ENCODE measurements at places on chromosomes 12 and 14. TPM values are rescaled to one million over a fixed set of nuclear protein-coding genes. Genes with fewer than 3 reads are reported as not detected.

DNA sequence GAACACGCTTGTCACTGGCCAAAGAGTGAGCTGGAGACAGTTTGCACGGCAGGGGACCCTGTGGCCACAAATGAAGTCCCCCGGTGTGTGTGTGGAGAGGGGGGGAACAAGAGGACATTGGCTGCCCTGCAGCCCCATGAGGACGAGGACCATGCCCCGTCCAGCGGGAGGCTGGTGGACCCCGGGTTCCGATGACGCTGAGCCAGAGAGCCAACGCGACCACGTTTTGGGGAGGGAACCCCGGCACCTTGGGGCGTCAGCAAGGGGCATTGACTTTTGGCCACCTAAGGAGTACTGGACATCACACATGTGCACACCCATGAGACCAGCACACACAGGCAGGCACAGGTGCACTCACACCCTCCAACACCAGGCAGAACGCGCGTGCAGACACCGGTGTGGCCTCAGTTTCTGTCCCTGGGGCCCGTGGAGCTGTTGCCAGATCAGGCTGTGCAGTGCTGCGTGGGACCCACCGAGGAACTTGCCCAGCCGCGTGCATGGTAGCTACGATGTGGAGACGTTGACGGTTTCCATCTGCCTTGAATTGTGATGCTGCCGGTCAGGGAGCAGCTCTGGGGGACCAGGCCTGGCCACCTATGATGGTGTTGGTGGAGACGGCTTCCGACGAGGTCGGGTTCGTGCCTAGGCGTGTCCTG is 26.5 kb downstream of the NOC4L start:
- H3K27me3 ChIP-seq: peaks cover 45% of the 10 kb centered on the region
- H3K4me1 ChIP-seq: peaks cover 8% of the 10 kb centered on the region
- H3K36me3 ChIP-seq: no peaks in the 10 kb centered on the region
- no peak overlapping the region for H3K4me3 ChIP-seq
- DNase-seq: no peak

- H3K4me1 ChIP-seq: peaks cover 11% of the 10 kb centered on the region
- H3K27ac ChIP-seq: no peak overlapping the region
- DNase-seq: no peak
- no peaks in the 10 kb centered on the region for H3K36me3 ChIP-seq
- no peak overlapping the region for H3K4me3 ChIP-seq
These were observed 72.0 kb downstream of the FOS start for GRCh38 chr14:75350505-75351060.

The NELL2 gene
- 0.28 TPM for total RNA-seq

DNA sequence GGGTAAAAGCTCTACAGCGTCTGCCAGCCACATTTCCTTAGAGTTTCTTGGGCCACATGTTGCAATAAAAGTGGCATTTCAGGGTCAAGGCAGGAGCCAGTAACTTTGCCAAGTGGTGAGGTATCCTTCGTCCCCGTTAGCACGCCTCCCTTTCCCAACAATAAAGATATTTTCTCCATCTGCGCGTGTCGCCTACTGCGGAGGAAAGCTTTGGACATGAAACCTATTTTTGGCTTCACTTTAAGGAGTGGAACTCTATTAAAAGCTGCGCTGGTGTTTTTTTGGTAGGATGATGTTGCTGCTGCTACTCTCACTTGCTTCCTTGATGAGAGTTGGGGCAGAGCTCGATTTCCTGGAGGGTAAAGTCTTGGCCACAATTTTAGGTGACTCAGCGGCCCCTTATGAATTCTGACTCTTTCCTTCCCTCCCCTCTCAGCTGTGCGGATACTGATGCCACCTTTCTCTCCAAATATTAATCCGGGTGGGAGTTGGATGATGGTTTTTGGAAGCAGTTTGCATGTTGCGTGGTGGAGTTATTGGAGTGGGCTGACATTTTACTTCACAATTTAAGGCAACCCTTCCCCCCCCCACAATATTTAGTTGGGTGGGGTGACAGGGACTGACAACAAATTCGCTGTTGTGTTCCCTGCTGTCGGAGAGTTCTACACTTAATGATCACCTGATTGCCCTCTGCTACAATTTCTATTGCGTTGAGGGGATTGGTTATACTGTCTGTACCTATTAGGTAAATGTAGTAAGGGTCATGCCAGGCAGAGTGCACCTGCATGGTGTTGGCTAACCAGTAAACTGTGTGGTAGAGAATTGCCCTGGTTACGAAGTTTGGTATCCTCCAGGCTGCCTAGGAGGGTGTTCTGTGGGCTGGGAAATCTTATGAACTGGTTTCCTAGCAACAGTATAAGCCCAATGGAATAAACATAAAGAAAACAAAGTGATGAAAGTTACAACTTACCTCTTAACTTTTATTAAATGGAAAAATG is 1.1 kb downstream of the CCDC91 start:
- peak overlapping the region; percentile 93 for H3K27ac ChIP-seq
- peaks cover 5% of the 10 kb centered on the region for H3K4me1 ChIP-seq
- H3K36me3 ChIP-seq: no peaks in the 10 kb centered on the region

- no peaks in the 10 kb centered on the region for H3K4me1 ChIP-seq
- H3K27ac ChIP-seq: no peak overlapping the region
- no peak for DNase-seq
- H3K4me3 ChIP-seq: no peak overlapping the region
- peaks cover 2% of the 10 kb centered on the region for H3K27me3 ChIP-seq
- H3K36me3 ChIP-seq: no peaks in the 10 kb centered on the region
These were observed 180.8 kb downstream of the ADCK1 start for GRCh38 chr14:77980475-77981321.

GRCh38 chr14:95675486-95675885 is 10.7 kb upstream of the TCL1B start:
- no peak overlapping the region for H3K27ac ChIP-seq
- H3K4me3 ChIP-seq: no peak overlapping the region
- no peaks in the 10 kb centered on the region for H3K27me3 ChIP-seq
- no peak for DNase-seq
